ENCODE measurements at places on chromosomes 11 and 22.
A peak's percentile ranks its signal among the peaks of the same experiment; 100 is the strongest.

GRCh38 chr11:128905345-128906184 is 14.4 kb downstream of the KCNJ5 start:
- DNase-seq = no peak

DNA sequence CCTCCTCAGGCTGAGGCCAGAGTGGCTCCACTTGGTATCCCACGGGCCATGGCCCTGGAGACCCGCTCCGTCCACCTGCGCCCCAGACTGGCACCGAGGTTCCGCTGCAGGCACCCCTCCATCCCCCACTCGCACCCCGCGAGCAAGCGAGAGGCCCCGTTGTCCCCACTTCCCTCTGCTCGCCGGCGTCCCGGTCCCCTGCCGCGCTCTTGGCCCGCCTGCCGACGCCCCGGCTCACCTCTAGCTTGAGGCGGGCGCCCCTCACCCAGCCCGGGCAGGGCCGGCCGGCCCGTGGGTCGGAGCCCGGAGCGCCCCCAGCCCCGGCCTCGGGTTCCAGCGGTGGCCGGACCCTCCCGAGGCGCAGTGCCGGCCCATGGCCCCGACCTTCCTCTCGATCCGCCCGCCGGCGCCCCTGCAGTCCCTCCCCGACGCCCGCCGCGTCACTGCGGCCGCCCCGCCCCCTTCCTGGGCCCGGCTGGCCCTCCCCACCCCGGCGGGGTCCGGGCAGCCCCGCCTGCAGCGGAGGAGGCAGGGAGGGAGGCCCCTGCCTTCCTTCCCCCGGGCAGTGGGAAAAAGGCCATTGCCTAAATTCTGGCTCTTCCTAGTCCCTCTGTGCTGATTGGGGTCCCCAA is at the start of gene PITPNM1:
Gene PITPNM1 (minus strand): TSS at position 414 of the 632 bp plus-strand sequence. CDS start 1,183 bp downstream, outside the sequence.
- DNase-seq = peak; percentile 51

DNA sequence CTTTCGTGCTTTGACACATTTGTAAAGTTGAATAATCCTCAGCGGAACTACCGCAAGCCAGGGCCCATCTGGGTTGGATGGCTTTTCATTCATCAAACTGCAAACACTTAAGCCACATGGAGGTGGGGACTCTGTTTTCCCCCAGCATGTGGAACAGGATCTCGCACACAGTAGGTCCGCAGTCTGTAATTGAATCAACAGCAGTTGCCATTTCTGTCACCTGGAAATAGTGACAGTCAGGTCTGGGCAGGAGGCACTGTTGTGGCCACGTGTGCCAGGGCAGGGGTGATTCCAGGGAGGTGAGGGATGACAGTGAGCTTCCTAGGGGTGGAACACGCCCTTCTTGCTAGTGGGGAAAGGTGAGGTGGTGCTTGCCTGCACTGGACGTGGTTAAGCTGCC is 50.7 kb upstream of the ANO1 start:
- DNase-seq = no peak

DNA sequence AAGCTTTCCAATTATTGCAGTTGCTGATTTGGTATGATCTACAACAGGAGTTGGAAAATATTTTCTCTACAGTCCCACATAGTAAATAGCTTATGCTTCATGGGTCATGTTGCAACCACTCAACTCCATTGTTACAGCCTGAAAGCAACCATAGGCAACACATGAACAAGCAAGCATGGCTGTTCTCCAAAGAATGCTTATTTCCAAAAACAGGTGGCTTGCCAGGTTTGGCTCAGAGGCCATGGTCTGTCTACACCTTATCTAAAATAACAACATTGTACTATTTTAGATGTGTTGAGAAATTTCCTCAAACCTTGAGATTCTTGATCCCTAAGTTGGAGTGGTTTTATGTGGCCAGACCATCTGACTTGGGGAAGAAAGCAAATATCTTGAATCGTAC is 153.9 kb upstream of the MPPED2 start:
- DNase-seq = no peak

DNA sequence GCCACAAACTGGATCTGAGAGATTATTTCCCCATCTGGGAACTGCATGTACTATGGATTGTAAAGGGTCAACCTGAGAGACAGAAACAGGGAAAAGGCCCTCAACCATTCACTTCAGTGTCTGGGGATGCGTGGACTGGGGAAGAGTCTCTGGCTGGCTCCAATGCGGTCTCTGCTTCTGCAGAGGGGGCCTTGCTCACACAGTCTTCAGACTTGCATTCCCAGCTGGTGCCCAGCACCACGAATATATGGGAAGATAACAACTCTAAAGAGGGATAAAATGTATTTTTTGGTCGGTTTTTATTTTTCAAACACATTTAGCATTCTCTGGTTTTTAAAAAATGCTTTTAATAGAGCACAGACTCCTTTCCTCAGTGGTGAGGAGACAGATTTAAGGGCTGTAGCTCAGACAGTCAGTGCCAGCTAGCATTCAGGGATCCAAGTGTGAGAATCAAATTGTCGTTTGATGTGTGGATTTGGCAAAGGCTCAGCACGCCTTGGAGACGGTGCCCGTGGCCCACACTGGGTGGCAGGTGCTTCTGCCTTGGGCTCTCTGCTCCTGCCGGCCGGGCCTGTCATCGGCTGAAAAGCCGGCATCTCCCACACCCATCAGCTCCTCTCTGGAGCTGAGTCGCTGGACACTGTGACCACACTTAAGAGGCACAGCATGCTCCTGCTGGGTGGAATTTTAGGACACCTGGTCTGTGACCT is 8.0 kb upstream of the EFCAB6 start:
- no peak for DNase-seq

- DNase-seq = no peak
Measured at GRCh38 chr11:35968386-35969088, 24.7 kb downstream of the LDLRAD3 start.

- peak; percentile 44 for DNase-seq
Measured at GRCh38 chr11:13335319-13335718, 57.7 kb downstream of the BMAL1 start.

GRCh38 chr22:24526191-24526590 is 28.7 kb downstream of the GUCD1 start:
- no peak for DNase-seq

GRCh38 chr11:119626197-119626841 is 102.7 kb downstream of the NECTIN1 start:
- DNase-seq = no peak

DNA sequence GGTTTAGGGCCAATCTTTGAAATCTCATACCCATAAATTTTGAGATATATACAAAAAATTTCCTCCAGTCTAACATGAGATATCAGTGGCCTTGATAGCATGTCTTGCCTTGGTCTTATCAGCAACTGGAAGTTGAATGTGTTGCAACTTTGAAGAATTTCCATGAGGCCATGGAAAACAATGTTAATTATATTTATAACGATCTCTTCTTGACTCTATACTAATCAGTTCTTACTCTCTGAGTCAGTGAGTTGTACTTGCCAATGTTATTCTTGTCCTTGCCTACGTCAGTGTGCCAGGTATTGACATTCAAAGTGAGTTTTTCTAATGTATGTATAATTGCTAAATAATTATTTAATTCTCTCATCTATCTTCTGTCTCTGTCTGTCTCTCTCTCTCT is 535.1 kb downstream of the KCNA4 start:
- no peak for DNase-seq

GRCh38 chr11:79028225-79028624 is 412.6 kb downstream of the TENM4 start:
- no peak for DNase-seq
